Renal cortical epithelial cell (primary cell): ENCODE measurements at places on chromosomes 5 and 9.

GRCh38 chr5:84378420-84378819 is 6.3 kb downstream of the EDIL3 start:
- no peak for DNase-seq

- no peak for DNase-seq
Observed at GRCh38 chr5:163190784-163191183, 246.6 kb upstream of the CCNG1 start.

DNA sequence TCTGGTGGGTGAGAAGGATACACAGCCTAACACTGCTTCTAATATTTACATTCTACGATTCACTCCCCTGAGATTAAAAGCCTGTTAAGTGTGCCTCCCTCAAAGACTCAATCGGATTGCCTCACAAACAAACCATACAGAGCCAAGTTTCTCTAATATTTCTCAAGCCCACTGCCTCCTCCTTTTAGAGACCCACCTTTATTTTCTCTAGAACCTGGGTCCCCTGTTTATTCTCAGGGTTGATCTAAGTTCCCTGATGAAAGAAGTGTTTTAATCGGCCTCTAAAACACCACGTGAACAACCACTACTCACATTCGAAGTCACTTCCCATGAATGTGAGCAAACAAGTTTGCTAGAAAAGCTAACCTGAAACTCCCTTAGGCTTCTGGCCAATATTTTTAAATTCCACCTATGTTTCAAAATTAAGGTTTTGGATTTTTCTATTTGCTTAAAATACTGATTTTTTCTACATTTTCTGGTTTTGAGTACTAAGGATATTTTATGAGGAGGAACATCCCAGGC is 76.5 kb downstream of the GLIS3 start:
- DNase-seq = no peak

- no peak for DNase-seq
Observed at GRCh38 chr5:119945691-119946090, 316.3 kb downstream of the FAM170A start.

DNA sequence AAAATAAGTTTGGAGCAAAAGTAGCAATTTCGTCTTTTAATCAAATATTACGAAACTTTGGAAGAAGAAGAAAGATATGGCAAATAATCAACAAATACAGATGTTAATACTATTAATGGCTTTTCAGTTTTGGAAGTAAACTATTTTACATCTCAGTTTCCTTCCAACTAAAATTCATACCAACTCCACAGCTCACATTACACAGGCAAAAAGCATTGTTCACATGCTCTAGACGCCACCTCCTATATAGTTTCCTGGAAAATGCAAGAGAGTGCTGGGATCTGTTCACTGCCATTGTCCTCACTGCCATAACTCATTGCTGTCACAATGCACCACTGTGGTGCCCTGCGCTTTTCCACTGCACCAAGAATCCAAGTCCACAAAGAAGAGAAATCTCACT is 149.0 kb upstream of the FTMT start:
- no peak for DNase-seq

DNA sequence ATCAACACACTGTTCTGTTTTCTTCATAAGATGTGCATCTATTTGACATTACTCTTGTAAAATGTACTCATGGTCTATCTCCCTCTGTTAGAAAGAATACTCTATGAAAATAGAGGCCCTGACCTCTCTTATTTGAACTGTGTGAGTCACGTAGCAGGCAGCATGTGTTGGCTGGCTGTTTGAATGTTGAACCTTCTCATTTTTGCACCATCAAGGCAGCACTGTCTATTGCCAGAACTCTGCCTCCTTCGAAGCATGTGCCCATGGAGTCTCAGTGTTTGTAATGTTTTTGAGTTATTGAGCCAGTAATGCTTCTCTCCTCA is 144.4 kb downstream of the ALDH1A1 start:
- no peak for DNase-seq
